ENCODE measurements at places on chromosomes 12 and 14.

GRCh38 chr14:56333359-56334292 lies 215.4 kb downstream of the PELI2 start:
- DNase-seq = no peak

GRCh38 chr12:97960741-97961608 lies 498.4 kb downstream of the RMST start:
- DNase-seq = no peak

- no peak for DNase-seq
Observed at GRCh38 chr12:112887550-112887949, 19.2 kb upstream of the OAS1 start.

DNA sequence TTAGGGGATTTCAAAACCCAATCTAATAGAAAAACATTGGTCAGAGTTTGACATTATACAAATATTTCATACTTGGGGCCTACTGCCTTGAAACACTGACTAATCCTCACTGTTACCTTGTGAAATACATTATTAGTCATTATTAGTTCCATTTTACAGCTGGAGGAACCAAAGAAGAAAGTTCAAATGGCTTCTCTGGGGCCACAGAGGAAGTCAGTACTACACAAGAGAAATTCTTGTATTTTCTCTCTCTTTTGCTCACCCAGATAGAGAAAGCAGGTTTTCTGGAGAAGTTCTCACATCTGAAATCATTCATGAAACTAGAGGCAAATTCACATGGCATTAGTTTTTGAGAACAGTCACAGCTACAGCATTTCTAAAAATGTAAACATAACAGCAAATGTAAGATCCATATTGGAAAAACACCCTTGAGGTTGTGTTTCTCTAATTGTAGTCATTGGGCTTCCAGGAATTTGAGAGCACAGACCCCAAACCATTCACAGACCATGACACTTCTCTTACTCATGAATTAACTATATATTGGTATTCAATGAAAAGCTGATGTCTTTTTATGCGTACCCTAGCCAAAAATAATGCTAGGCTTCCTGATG lies 83.0 kb downstream of the LLPH start:
- no peak for DNase-seq

GRCh38 chr12:105214670-105215375 lies 21.2 kb downstream of the APPL2 start:
- DNase-seq = no peak

DNA sequence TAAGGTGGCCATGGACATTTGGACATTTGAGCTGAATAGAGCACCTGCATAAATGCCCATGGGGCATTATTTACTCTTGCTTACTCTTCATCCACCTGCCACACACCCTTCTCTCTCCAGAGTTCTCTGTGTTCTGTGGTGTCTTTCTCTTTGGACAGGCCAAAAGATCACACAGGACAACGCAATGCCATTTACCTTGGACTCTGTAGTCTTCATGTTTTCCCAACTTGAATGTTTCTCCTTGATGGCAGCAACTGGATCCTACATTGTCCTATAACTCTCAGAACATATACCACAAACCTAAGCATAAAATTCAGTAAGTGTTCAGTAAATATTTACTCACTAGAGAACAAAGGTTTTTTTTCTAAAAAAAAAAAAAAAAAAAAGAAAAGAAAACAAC lies 41.7 kb upstream of the PTHLH start:
- DNase-seq = no peak

GRCh38 chr12:67254372-67255026 lies 14.7 kb upstream of the CAND1 start:
- no peak for DNase-seq

- DNase-seq = no peak
Observed at GRCh38 chr14:32049361-32050088, 27.6 kb upstream of the ARHGAP5 start.

DNA sequence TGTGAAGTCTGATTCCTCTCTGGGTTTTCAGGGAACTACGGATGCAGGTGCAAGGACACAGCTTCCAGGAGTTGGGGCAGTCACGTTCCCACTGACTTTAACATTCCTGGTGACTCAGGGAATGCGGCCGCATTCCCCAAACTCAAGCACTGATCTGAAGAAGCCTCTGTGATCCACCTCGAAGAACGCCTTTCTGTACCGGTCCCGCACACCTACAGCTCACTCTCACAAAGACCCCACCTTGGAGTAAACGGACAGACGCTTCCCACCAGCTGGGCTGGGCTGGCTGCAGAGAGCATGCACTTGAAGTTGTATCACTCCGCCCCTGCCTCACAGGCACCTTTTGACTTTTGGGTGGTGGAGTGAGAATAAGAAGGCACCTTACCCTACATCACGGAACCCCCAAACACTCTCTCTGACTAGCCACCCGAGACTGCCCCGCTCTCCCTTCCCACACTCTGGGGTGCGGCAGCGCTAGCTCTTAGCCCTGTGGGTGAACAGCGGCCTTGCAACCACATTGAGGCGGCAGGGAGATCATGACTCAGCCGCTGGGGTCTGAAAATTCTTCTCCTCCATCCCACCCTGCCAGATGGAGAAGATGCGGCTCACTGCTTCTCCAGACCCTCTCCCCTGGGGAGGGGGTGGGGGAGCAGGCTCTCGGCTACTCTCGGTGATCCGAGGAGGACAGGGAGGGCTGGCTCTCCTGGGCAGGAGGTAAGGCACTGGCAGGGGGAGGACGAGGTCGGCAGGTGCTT lies 23.7 kb upstream of the HDAC7 start:
- no peak for DNase-seq

- DNase-seq = no peak
Observed at GRCh38 chr12:131882804-131883520, 11.5 kb upstream of the ULK1 start.

- DNase-seq = no peak
Observed at GRCh38 chr12:16347391-16348298, at the start of gene MGST1. Gene MGST1 (plus strand): TSS chr12:16347645. CDS start chr12:16354253, 6,608 bp downstream.

GRCh38 chr12:77079631-77080030 lies 14.3 kb upstream of the E2F7 start:
- DNase-seq = no peak

DNA sequence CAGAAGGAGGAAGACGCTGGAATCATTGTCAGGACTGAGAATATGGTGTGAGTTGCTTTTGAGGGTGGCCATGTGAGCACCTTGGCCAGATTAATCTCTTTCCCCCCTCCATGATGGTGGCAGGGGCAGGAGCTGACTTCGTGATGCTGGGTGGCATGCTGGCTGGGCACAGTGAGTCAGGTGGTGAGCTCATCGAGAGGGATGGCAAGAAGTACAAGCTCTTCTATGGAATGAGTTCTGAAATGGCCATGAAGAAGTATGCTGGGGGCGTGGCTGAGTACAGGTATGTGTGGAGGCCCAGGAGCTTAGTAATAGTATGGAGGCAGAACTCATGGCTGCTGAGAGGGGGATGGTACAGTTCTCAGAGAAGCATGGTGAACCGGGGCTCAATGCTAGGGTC lies 4.3 kb downstream of the TINF2 start:
- no peak for DNase-seq

GRCh38 chr14:61512026-61512834 lies 183.1 kb upstream of the HIF1A start:
- DNase-seq = no peak

- DNase-seq = no peak
Observed at GRCh38 chr14:53850714-53851296, 105.8 kb downstream of the BMP4 start.

DNA sequence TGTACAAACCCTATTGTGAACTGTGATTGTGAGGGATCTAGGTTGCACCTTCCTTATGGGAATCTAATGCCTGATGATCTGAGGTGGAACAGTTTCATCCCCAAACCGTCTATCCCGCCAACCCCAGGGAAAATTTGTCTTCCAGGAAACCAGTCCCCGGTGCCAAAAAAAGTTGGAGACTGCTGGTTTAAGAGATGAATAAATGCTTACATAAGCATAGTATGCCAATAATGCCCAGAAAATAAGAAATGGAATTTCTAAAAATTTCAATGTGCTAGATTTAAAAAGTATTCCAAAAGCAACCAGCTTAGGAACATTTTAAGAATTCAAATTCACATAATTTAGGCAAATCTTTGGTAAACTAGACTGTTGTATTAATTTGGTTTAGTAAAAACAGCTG lies 5.4 kb upstream of the RNU6-8 start:
- no peak for DNase-seq

DNA sequence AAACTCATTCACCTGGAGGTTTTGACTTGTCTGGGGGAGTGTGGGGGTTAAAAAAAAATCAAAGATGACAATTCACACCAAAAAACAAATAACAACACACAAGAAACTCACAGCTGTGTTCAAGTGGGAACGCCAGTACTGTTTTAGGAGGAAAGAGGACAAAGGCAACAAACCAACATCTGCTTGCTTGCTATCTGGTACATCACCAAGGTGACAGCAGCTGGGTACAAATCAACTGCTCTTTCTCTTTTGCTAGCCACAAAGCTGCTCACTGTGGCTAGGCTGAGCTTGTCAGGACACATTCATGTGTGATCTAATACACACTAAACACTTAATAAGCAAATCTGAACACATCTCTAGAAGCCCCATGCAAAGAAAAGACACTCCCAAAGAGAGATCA lies 128.0 kb upstream of the RAP1B start:
- no peak for DNase-seq

Data from stimulated activated CD4-positive, alpha-beta T cell treated with anti-CD3 and anti-CD28 coated beads, Interleukin-1b, Interleukin-23, amount 100 ng/mL, for 4 hours (primary cell).